ENCODE measurements at places on chromosomes 11 and 22. TPM values are rescaled to one million over a fixed set of nuclear protein-coding genes. Genes with fewer than 3 reads are reported as not detected.

MYO18B gene
- 3.2 TPM for total RNA-seq

BTG4 gene
- total RNA-seq = not detected

SLN gene
- 5.9 TPM for total RNA-seq

RAB36 gene
- total RNA-seq = 3.1 TPM

CHORDC1 gene
- total RNA-seq = 29.5 TPM

DNA sequence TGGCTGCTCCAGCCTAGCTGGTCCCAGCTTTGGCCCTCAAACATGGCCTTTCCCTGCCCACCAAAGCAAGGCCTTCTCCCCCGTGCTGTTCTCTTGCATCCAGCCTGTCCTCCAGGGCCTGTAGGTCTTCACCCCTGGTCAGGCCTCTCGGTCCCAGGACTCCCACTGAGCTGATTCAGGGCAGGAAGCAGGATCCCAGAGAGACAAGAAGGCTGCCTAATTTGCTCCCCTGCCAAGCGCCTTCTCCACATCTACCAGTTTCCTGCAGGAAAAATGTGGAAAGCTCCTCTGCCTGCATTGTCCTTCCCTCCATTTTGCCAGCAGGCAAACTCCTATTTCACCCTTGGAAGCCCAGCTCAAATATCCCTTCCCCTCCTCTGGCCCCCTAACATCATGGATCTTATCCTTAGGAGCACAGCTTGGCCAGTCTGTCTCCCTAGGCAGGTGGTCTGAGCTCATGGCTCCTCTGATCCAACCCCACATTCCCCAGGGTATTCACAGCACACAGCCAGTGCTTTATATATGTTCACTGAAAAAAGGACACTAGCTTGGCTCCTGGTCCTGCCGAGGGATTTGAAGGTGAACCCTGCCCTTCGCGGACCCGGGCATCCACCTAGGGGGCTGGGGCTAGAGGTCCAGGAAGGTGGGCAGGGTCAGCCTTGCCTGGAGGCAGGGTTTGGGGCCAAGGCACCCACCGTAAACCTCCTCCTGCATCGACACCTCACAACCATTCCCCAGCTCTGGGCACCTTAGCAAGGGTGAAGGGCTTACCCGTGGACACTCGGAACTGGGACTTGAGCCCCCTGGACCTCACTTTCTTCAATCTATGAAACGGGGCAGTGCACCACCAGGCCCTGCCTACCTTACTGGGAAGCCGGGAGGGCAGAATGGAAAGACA is 968 bp downstream of the RHBDD3 start:
- H3K36me3 ChIP-seq = peaks cover 19% of the 10 kb centered on the region
- DNase-seq = no peak
- H3K4me1 ChIP-seq = peaks cover 47% of the 10 kb centered on the region
- H3K27me3 ChIP-seq = no peaks in the 10 kb centered on the region
- H3K27ac ChIP-seq = peak overlapping the region; percentile 99

GRCh38 chr11:114175706-114176105 is 116.2 kb downstream of the ZBTB16 start:
- no peak overlapping the region for H3K27ac ChIP-seq
- DNase-seq = peak; percentile 69
- H3K27me3 ChIP-seq = no peaks in the 10 kb centered on the region
- no peak overlapping the region for H3K4me3 ChIP-seq

GRCh38 chr11:83695046-83695445 is 408.9 kb upstream of the CCDC90B start:
- H3K4me3 ChIP-seq = no peak overlapping the region
- H3K4me1 ChIP-seq = peaks cover 29% of the 10 kb centered on the region
- no peaks in the 10 kb centered on the region for H3K36me3 ChIP-seq
- DNase-seq = no peak
